ENCODE measurements at places on chromosomes 16 and 17. TPM values are rescaled to one million over a fixed set of nuclear protein-coding genes. Genes with fewer than 3 reads are reported as not detected.

The CMC2 gene
- 305 TPM for total RNA-seq

The FAM83G gene
- total RNA-seq = 6.7 TPM

The CDH3 gene
- 4.9 TPM for total RNA-seq

The SHISA6 gene
- 0.05 TPM for total RNA-seq

The C17orf50 gene
- not detected for total RNA-seq

The COPZ2 gene
- 21.1 TPM for total RNA-seq

The CDRT15 gene
- not detected for total RNA-seq

The KCNJ16 gene
- not detected for total RNA-seq

The SLC7A6OS gene
- total RNA-seq = 15.6 TPM

The PSMB3 gene
- total RNA-seq = 448 TPM

The ARMC5 gene
- 9.8 TPM for total RNA-seq

The PPP1R1B gene
- not detected for total RNA-seq

The ENPP7 gene
- not detected for total RNA-seq

The KRT24 gene
- total RNA-seq = not detected

The TBC1D24 gene
- total RNA-seq = 9.3 TPM

The CLEC3A gene
- not detected for total RNA-seq

The ARL17A gene
- total RNA-seq = 15.0 TPM

The CCL7 gene
- not detected for total RNA-seq

The KCNAB3 gene
- 0.45 TPM for total RNA-seq

The ARL2BP gene
- total RNA-seq = 118 TPM

The STAT5A gene
- total RNA-seq = 4.8 TPM

The CHD9NB gene
- not detected for total RNA-seq

The TMEM235 gene
- not detected for total RNA-seq

The CCDC200 gene
- not detected for total RNA-seq

The ADAD2 gene
- total RNA-seq = not detected

The KRTAP16-1 gene
- not detected for total RNA-seq

The ATAD5 gene
- total RNA-seq = 7.7 TPM

The OTOP3 gene
- total RNA-seq = not detected

The PMFBP1 gene
- not detected for total RNA-seq

The KRTAP4-5 gene
- not detected for total RNA-seq

The CDH13 gene
- 60.7 TPM for total RNA-seq

The ABHD15 gene
- 6.8 TPM for total RNA-seq

The CD300LB gene
- total RNA-seq = not detected

The BCL6B gene
- total RNA-seq = not detected

The KCNH6 gene
- not detected for total RNA-seq

The GPR142 gene
- total RNA-seq = not detected

The GPS1 gene
- total RNA-seq = 226 TPM

The EME1 gene
- 24.1 TPM for total RNA-seq

The SMTNL2 gene
- not detected for total RNA-seq

Data from SJSA1 (cell line).